Activated T-cell treated with anti-CD3 and anti-CD28 coated beads for 1 hour (primary cell): ENCODE measurements at places on chromosomes 11 and 22.
A peak's percentile ranks its signal among the peaks of the same experiment; 100 is the strongest.

DNA sequence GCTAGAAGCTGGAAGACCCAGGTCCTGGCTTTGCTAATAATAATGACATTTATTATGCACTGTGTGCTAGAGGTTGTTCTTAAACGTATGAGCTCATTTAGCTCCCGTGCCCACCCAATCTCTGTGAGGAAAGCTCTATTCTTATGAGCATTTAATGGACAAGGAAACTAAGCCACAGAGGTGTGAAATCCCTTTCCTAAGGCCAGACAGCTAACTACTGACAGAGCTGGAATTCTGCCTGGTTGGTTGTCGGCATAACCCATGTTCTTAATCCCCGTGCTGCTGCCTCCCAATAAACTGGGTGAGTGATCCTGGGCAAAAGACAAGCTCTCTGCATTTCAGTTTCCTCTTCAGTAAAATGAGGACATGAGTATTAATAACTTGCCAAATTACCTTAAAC, 49.4 kb downstream of the SNX19 start:
- no peak for DNase-seq

DNA sequence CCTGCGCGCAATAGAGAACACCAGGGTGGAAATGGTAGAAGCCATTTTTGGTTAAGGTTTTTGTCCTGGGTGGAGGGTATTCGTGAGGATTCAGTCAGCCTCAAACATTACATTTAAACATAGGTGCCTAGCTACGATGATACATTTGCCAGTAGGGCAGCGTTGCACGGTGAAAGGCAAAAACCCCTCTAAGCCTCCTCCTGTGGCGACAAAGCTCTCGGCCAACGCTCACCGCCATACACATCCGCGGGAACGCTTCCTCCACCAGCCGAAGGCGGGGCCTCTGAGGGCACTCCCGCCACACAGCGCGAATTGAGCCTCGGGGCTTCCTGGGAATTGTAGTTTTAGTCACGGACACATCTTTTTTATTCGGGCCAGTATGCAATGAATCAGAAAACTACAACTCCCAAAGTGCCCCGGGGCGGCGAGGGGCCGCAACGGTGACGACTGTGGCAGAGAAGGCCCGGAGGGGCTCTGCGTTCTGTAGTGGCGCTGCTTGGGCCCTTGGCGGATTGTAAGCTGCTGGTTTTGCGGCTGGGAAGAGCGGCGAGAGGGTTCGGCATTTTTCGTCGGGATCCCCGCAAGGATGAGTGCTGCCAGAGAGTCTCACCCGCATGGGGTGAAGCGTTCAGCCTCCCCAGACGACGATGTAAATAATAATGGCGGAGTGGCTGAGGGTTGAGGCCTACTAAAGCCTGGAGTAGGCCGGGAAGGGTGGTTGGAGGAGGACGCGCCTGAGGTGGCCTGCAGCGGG, at the start of gene C11orf58:
TSS of gene C11orf58 (plus strand) at position 455 of the 754 bp plus-strand sequence. CDS start at position 587, 132 bp downstream.
- peak; percentile 92 for DNase-seq

- no peak for DNase-seq
Observed at GRCh38 chr22:31332886-31333285, 13.3 kb downstream of the PATZ1 start.

DNA sequence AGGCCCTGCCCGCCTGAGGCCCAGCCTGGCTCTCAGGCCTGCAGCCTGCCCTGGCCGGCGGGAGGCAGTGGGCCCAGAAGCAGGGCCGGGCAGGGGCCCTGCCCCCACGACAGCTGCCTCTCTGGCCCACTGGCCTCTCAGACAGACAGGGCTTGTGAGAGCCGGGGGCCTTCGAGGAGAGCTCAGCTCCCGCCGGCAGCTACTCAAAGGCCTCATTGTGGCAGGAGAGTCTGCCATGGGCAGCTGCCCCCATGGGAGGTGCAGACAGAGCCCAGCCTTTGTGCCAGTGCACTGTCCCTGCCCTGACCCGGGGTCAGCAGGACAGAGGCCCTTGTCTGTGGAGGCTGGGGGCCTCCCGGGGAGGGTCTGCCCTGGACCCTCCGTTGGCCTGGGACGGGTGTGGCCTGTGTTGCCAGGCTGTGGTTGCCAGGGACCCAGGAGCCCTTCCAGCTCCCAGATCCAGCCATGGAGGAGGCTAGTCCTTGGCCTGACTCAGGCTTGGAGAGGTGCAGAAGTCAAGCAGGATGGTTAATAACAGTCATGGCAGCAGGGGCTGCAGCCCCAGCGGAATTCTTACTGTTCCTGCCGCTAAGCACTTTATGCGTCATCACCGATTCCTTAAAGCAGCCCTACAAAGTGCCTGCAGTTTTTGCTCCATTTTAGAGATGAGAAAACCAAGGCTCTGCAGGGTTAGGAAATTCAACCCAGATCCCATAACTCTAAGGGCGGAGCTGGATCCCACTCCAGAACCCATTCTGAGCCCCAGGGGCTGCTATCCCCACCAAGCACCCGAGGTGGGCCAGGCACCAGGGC, 12.5 kb downstream of the FLRT1 start:
- DNase-seq, result no peak

- DNase-seq, result no peak
Observed at GRCh38 chr22:39244496-39245129, at the start of gene PDGFB. Gene PDGFB (minus strand): TSS chr22:39244982. CDS start chr22:39243963, 1,019 bp downstream.

DNA sequence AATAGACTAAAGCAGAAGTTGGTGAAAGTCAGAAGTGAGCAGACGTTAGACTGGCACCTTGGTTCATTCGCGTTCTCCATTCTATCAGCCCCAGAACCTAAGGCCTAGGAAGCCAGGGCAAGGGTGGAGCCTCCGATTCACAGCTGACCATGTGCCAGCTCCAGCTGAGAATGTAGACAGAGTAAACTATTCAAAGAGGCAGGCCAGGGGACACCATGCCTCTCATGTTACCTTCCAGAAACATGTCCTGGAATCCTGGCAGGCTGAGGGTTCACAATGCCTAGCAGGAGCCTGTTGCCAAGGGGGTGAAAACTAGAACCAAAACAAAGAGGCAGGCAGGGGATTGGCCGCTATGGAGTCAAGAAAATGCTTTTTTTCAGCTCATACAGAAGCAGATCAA, 224.4 kb upstream of the POU2AF2 start:
- no peak for DNase-seq
